ENCODE measurements at places on chromosomes 7 and 10.

DNA sequence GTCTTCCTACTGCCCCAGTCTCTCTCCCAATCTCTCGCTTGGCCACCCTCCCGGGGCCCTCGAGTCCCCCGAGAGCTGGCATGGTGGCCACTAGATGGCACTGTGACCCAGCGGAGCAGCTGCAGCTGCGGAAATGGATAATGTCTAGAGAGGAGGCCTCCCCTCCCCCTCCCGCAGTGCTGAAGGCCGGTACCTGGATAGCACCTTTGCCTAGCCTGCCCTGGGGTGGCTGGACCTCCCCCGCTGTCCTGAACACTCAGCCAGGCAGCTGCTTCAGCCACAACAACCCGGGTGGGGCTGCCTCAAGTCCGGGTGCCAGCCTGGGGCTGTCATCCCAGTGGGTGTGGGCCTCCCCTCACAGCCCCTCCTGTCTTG, 65.2 kb downstream of the GOLGA7B start:
- DNase-seq: peak; percentile 66

DNA sequence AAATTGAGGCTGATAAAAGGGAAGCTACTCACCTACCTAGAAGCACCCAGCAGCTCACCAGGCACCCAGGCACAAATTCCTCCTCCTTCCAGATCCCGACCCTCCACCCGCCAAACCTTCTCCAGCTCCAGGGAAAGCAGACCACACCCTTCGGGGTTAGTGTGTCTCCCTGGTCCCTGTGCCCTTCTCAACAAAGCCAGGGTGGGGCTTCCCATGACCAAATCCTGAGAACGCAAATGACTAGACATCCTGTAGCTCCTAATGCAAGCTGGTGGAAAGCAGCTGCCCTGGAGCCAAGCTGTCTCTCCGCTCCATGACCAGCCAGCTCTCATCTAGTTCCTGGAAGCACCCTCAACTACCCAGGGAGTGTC, 4.4 kb downstream of the TBX20 start:
- no peak for DNase-seq

- DNase-seq: no peak
Measured at GRCh38 chr7:111363099-111363498, 199.2 kb downstream of the IMMP2L start.

- DNase-seq: no peak
Measured at GRCh38 chr7:99129536-99129935, 14.4 kb downstream of the SMURF1 start.

- no peak for DNase-seq
Measured at GRCh38 chr10:69043931-69044531, 43.9 kb upstream of the SRGN start.

- DNase-seq: no peak
Measured at GRCh38 chr7:3673524-3673923, 372.5 kb downstream of the SDK1 start.

DNA sequence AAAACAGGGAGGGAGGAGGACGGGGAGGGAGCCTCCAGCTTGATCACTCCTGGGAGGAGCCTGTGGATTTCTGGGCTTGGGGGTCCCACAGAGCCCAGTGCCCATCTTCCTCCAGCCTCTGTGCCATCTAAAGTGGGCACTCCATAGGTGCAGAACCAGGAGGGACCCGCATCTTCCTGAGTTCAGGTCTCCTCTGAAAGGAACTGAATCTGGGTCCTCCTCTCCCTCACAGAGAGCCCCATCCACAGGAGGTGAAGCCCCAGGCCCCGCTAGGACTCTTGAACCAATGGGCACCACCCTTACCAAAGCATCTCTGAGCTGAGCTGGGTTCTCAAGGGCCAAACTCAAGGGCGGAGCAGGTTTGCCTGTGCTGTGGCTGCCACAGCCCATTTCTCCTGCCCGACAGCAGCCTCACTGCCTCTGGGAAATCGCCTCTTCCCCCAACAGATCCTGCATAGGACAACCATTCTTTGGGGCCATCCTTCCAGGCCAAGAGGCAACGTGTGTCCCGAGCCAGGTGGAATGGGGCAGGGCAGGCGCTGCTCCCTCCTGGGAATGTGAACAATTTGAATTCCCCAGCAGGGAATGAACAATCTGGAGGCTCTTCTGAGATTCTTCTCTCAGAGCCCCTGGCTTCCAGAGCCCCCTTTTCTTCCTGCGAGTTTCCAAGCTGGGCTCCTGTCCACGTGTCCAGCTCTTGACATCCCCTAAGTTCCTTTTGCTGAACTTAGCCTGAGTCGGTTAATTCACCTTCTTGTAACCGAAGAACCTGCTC, 411.0 kb upstream of the FOXK1 start:
- no peak for DNase-seq

- no peak for DNase-seq
Measured at GRCh38 chr7:23431702-23432199, 38.5 kb downstream of the IGF2BP3 start.

DNA sequence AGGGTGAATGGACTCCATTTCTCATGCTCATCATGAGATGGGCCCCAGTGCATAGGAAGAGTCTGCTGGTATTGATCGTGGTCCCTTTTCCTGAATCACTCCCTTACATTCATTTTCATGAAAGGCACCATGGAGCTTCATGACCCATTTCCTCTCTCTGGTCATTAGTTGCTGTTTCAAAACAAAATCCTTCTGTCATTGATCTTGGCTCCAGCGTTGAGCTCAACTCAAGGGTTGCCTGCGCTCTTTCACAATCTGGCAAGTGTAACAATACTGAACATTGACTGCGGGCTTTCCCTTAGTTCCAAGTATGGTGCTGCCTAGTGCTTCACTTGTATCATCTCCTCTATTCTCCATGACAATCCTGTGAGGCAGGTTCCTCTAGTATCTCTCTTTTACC, 197.6 kb downstream of the TMEM178B start:
- DNase-seq: no peak

DNA sequence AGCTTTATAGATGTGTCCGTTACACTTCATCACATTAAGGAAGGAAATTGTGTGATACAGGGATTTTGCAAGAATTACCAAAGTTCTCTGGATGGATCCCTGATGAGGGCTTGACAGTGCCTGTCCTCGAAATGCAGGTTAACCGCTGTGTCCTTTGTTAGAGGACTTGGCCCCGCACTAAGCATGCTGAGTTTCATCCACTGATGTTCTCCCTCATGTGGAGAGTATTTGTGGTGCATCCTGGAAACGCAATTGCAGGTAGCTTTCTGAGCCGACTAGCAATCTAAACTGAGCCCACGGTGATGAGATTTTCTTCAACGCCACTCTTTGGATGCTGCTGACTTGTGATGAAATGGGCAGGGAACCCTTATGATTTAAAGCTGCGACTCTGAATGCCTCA, 71.9 kb upstream of the STK17A start:
- no peak for DNase-seq

DNA sequence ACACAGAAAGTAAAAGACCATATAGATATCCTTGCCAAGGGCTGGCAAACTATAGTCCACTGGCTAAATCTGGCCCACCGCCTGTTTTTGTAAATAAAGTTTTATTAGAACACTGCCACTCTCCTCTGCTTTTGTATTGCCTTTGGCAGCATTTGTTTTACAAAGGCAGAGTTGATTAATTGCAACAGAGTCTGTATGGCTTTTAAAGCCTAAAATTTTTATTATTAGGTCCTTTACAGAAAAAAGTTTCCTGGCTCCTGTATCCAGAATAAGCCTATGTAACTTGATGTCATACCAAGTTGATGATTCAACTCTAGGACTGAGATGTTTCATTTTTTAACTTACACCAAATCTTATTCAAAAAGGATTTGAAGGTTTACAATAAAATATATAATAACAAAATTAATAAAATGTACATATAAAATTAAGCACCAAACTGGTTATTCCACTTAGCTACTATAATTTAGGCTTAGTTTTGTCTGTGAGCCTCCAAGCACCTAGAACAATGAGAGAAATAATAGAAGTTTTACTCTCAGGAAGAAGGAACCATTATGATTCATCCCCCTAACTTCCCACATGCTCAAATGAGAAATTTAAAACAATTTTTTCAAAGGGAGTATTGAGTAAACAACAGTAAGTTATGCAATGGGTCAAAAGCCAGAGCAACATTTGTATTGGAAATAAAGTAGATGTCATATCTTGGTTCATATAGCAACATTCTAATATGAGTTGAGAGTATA, 31.9 kb downstream of the CPED1 start:
- no peak for DNase-seq

- no peak for DNase-seq
Measured at GRCh38 chr7:79292834-79293233, 160.6 kb downstream of the MAGI2 start.

- no peak for DNase-seq
Measured at GRCh38 chr7:41391818-41392217, 311.1 kb downstream of the INHBA start.

DNA sequence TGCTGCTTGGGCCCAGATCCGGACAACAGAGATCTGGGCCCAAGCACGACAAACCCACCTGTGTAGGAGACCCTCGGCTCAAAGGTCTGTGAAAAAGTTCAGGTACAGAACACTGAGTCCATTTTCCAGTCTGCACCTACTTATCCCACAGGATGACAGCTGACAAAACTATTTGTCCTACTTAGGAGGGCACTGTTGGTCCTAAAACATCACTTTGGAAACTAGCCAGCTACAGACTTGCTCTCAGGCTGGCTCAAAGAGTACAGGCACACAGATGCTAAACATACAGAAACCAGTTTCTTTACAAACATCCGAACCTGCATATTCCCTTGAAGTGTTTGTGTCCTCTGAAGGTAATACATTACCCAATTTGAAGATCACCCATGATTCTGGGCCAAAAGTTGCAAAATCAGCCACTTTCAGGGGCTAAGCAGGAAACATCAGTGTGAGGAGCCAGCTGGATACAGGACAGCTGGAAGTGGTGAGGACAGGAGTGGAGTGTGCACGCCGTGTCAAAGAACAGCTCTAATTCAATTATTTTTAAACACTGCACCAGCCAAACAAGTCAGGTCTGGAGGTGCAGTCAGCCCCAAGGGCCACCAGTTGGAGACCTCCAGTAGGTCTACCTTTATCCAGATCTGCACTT, 88.5 kb downstream of the NOC3L start:
- DNase-seq: no peak

DNA sequence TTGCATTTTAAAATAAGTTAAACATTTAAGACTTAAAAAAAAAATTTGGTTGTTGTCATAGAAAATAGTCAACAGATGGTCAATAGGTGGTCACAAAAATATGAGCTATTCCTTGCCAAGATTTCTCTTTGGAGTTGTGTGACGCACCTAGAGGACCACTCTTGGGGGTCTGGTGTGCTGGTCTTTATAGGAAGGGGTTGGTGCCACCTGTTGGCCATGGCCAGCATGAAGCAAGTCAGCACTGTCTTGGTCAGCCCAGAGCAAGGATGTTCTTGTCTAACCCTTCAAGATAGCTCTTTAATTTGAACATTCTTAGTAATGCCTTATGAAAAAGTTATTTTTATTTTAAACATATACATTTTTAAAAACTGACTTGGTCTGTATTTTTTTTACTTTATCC, 267.9 kb upstream of the CNTNAP2 start:
- DNase-seq: no peak

DNA sequence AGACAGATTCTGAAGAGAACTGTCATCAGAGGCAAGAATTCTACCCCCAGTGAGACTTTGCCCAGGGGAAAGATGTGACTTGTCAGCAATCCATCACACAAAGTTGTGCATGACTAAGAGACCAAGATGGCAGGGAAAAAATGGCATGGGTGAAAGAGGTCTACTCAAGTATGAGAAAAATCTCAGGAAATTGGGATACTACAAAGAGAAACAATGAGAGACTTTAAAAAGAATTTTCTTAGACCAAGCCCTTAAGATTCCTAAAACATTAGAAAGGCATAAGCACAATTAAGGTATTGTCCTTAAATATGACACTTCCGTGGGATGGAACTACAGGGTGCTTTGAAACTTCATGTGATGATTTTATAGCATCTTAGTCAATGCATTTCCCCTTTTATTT, 45.6 kb upstream of the PDE1C start:
- no peak for DNase-seq

DNA sequence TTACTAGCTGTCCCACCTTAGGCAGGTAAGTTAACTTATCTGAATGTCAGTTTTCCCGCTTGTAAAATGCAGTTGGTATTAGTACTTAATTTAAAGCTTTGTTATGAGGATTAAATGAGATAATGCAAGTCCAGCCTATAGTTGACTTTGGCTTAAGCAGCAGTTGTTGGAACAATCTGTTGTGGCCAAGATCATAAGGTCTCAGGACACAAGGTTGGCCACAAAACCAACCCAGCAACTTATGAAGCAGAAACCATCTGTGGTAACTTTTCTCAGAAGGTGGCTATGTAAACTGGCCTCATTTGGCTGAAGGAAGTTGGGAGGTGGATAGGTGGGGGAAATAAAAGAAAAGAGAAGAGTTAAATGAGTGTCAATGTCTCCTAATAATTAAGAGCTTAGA, 29.4 kb downstream of the ENTPD1 start:
- DNase-seq: no peak

GRCh38 chr10:70476249-70477035, 2.1 kb upstream of the PALD1 start:
- no peak for DNase-seq

DNA sequence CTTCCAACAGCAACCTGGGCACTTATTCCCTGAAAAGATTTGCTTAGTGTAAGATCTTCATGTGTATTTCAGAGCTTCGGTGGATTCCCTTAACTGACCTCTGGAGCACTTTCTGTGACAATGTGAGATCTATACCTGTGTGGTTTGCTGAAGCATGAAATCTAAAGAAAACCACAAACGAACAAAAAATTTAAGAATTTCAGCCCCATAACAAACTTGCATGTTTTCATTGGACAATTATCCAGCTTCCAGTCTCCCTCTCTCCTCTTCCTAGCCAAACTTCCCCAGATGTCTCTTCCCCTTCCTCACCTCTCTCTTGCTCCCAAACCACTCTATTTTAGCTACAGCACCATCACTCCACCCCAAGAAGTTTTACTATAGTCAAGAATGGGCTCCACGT, 279.9 kb upstream of the SORCS1 start:
- DNase-seq: no peak

DNA sequence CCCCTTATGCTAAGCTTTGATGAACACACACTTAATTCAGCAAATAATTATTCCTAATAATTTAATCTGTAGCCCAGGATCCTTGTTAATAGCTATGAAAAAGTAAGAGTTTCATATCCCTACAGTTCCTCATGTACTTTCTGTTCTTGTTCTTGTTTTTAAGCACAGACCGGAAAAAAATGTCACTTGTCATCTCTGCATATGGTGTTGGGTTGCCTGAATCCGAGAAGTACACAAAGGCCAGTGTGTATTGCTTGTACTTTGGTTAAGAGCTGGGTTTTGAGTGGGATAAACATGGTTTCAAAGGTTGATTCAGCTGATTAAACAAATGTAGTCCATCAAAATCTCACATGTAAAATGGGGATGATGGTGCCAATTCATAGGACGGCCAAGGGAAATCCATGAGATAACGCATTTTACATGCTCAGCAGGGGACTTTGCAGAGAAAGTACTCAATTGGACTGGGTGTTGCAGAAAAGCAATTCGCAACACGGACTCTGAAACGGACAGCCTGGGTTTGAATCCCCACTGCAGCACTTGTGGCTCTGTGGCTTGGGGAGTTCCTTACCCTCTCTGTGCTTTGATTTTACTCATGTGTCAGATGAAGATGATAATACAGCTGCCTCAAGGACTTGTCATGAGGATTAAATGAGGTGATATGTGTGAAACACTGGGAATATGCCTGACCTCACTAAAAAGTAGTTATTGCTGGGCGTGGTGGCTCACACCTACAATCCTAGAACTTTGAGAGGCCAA, 71.7 kb downstream of the MAP3K8 start:
- DNase-seq: no peak

Data from stimulated activated CD4-positive, alpha-beta T cell treated with anti-CD3 and anti-CD28 coated beads, TNF-alpha, amount 100 ng/mL, for 1 hour (primary cell).